ENCODE measurements at places on chromosomes 5 and 9. TPM values are rescaled to one million over a fixed set of nuclear protein-coding genes. Genes with fewer than 3 reads are reported as not detected.

GRCh38 chr9:79166005-79166404 lies 405.8 kb upstream of the TLE4 start:
- DNase-seq, result no peak

- DNase-seq, result no peak
Measured at GRCh38 chr5:19462019-19462418, 526.0 kb downstream of the CDH18 start.

Gene CEL
- 0.99 TPM for total RNA-seq

DNA sequence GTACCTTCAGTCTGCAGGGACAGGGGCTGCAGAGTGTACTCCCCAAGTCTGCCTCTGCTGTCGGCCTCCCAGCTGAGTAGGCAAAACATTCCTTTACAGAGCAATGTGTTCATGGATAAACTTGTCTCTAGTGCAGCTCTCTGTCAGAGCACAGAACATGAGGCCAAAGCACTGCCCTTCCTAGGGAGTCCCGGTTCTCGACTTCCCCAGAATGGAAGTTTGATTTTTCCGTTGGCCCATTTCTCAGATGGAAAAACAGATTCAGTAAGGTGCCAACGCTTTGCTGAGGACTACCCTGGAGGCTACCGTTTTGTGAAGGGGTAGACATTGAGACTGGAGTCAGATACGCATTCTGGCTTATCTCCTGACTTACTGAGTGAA lies 422 bp upstream of the TRIM32 start:
- no peak for DNase-seq

DNA sequence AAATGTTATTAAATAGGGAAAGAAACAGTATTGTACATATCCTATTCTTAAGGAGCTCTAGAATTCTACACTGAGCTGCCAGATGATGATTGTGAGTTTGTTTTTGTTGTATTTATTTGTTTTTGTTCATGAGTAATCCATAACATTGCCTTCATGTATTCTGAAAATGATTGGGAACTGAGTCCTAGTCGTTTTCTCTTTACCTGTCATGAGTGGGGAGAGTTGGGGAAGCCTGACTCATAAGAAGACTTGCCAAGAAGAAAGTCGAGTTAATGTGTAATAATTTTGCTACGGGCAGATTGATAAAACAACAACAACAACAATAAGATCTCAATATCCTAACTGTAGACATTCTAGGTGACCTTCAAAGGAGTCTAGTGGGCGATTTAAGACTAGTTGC lies 103.8 kb downstream of the ANKRD55 start:
- no peak for DNase-seq

DNA sequence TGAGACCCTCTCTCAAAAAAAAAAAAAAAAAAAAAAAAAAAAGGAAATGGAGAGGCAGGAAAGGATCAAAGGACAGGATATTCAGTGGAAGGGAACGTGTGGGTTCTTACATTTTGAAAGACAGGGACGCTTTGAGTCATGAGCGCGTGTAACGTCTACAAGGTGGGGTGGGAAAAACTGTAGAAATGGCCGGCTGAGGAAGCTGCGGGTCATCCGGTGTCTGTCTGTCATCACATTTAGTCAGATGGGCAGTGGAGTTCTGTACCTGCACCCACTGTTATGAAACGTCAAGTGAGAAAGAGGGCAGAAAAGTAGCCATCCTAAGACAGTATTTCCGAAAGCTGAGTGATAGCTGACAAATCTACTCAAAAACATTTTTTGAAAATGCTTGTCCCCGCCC lies 159.8 kb downstream of the SMARCA2 start:
- DNase-seq, result no peak

Gene OLFM1
- total RNA-seq, result 0.58 TPM

Gene WWC1
- total RNA-seq, result 8.5 TPM

DNA sequence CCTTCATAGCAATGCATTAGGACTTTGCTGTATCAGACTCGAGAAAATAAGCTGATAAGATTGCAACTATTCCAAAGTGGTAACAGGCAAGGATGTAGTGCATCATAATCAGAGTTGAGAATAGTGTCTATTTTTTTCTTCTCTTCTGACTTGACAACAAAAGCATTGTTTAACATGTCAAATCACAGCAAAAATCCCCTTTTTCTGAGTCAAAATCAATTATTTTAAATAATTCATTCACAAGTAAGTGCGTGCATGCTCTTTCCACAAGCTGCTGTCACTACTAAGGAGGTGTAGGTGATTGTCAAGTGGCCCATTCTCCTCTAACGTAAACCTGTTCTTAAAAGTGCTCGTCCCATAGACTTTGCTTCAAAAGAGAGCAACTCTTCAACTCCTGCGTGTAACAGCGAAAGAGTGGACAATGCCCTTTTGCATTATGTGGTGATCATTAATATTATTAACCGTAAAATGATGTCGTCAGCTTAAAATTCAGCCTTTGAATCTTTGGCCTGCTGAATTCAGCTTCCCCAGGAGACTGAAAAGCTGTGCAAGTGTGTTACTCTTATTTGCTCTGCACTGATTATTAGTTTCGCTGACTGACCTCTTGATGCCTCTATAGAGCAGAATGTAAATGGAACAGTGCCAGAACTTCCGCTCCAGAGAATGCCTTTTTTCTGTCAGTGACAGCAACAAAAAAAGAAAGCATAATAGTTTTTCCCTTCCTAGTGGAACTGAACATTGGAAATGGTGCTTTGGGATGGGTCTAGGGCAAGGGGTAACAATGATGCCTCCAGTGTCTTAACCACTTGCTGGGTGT lies 680.8 kb upstream of the SEMA6A start:
- DNase-seq, result no peak

GRCh38 chr9:77910194-77910621 lies 121.4 kb downstream of the GNAQ start:
- no peak for DNase-seq

DNA sequence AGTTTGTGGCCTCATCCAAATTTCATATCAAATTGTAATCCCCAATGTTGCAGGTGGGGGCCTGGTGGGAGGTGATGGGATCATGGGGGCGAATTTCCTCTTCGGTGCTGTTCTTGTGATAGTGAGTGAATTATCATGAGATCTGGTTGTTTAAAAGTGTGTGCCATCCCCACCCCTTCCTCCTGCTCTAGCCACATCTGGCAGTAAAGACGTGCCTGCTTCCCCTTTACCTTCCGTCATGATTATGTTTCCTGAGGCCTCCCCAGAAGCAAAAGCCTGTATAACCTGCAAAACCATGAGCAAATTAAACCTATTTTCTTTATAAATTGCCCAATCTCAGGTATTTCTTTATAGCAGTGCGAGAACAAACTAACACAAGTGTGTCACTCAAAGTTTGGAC lies 71.0 kb upstream of the MOCS2 start:
- no peak for DNase-seq

GRCh38 chr5:129125819-129126218 lies 31.3 kb downstream of the ISOC1 start:
- no peak for DNase-seq

Gene PPP3R2
- not detected for total RNA-seq

- no peak for DNase-seq
Measured at GRCh38 chr5:173192561-173192960, 42.4 kb downstream of the NKX2-5 start.

Gene FBXL7
- total RNA-seq, result 26.4 TPM

DNA sequence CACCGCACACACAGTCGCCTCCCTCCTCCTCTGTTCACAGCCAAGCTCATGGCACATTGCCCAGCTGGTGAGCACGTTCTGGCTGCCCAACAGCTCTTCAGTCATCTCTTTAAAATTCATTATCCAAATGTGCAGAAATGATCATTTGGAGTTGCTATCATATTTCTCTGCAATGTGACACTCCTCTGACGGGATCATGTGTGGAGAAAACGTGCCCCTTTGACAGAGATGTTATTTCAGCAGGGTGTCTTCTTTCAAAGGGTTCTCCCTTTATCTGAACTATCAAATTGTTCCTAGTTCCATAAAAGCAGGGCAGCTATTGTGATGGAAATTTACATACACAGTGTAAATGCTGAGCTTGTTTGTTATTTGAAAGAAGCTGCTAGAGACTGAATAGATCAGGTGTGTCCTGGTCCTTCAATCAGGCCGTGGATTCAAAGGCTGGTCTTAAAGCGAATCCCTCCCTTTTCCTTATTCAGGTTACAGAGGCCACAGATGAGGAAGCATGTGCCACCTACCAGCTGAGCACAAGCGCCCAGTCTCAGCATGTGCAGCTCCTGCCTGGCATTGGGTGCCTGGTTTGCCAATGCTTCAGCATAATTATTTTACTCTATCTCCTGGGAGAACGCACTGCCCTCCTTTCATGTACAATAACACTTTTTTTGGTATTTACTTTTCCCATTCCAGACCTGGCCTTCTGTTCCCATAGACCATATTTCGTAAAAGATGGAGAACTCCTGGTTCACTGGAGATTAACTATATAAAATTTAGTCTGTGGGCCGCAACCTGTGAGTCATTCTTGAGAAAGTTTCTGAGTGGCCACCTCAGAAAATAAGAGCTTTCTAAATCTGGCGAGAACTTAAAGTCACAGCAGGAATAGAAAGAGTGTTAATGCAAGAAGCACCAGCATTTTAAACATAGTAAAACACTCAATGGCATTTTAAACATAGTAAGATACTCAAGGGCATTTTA lies 433.7 kb downstream of the ENC1 start:
- no peak for DNase-seq

- DNase-seq, result no peak
Measured at GRCh38 chr9:117416856-117417255, 2.0 kb upstream of the ASTN2 start.

DNA sequence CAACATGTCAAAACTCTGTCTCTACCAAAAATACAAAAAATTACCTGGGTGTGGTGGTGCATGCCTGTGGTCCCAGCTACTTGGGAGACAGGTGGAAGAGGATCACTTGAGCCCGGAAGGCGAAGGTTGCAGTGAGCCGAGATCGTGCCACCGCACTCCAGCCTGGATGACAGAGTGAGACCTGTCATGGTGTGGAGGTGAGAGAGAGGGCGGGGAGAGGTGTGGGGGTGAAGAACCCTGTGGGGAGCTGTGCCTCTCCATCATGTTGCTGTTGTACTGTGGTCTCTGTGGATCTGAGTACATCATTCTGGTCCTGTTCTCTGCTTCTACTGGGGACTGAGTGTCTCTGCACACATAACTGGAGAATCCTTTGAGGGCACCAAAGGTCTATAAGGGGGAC lies 11.3 kb upstream of the SLC34A1 start:
- no peak for DNase-seq

Gene NR5A1
- total RNA-seq, result not detected

DNA sequence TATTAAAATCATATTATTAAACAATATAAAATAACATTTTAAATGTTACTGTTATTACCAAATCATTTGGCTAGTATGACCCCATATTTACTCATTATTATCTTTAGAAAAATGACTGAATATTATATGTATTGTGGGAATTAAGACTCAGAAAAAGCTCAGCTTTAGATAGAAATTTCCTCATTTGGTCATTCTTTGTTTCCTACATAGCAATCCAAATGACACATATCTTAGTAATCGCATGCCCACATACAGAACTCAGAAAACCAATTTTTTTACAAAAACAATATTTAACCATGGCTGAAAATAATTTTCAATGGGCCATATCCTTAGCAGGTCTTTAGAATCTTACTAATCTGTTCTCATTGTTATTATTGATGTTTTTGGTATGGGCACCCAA lies 53.8 kb upstream of the TSLP start:
- no peak for DNase-seq

DNA sequence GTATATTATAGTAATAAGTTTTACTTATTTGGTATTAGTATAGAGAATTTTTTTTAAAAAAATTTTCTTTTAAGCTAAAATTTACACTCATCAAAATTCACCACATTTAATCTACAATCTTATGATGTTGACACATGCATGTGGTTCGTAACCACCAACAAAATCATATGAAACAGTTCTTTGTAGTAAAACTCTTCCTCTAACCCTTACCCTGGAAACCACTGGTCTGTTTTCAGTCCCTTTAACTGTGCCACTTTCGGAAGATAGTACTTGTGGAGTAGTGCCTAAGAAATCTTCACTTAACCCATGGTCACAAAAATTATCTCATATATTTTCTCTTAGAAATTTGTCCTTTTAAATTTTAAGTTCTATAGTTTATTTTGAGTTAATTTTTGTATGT lies 1498.8 kb downstream of the MAT2B start:
- no peak for DNase-seq

GRCh38 chr9:79542735-79543620 lies 28.8 kb upstream of the TLE4 start:
- no peak for DNase-seq

- no peak for DNase-seq
Measured at GRCh38 chr5:172543484-172544298, 89.4 kb upstream of the SH3PXD2B start.

- no peak for DNase-seq
Measured at GRCh38 chr5:148425808-148426207, 42.0 kb downstream of the FBXO38 start.

Gene BARHL1
- not detected for total RNA-seq

Gene SHC3
- total RNA-seq, result 7.3 TPM

DNA sequence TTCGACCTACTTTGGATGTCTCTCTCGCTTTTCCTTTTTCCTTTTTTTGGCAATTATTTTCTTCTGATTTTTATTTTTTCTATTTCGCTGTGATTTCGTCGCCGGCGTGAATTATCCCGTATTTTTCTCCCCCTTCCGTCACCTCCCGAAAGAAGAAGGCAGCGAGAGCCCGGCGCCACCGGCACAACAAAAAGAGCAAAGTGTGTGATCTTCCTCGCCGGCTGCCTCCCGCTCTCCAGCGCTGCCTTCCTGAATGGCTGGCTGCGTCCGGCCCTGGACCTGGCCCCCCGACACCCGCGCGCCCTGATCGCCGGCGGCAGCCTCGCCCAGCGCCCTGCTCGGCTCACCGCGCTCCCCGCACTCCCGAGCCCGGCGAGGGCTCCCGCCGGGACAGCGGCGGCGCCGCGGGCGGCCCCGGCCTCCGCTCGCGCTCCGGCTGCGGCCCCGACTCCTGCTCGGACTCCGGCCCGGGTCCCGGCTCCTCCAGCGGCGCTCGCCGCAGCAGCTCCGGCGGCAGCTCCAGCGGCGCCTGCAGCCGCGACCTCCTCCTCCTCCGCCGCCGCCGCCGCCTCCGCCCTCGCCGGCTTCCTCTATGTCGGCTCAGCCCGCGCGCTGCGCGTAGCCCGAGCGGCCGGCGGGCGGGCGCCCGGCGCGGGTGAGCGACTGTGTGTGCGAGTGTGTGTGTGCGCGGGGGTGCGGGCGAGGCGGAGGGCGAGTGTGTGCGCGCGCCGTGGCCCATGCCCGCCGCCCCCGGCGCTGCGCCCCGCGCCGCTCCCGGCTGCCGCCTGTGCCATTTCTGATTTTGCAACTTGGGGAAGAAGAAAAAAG lies 960 bp downstream of the NR2F1 start:
- no peak for DNase-seq

- DNase-seq, result no peak
Measured at GRCh38 chr5:168006456-168007130, 284.9 kb upstream of the WWC1 start.

- no peak for DNase-seq
Measured at GRCh38 chr5:39284552-39284951, 65.2 kb upstream of the FYB1 start.

Gene SPATA9
- total RNA-seq, result not detected
